ENCODE measurements at places on chromosomes 12 and 14. TPM values are rescaled to one million over a fixed set of nuclear protein-coding genes. Genes with fewer than 3 reads are reported as not detected.

TTC9 gene
- total RNA-seq, result 16.6 TPM

OR6C1 gene
- not detected for total RNA-seq

SYCP3 gene
- 0.94 TPM for total RNA-seq

DGKA gene
- 783 TPM for total RNA-seq

LMO3 gene
- not detected for total RNA-seq

SLC22A17 gene
- total RNA-seq, result 3.4 TPM

DEGS2 gene
- total RNA-seq, result 0.14 TPM

ACOT6 gene
- not detected for total RNA-seq

IAPP gene
- total RNA-seq, result not detected

SLC6A13 gene
- 0.68 TPM for total RNA-seq

KRT3 gene
- not detected for total RNA-seq

GLIPR1 gene
- total RNA-seq, result 63.3 TPM

RPGRIP1 gene
- total RNA-seq, result not detected

SELPLG gene
- 159 TPM for total RNA-seq

MAP1LC3B2 gene
- total RNA-seq, result 0.85 TPM

HOXC9 gene
- total RNA-seq, result not detected

MSI1 gene
- not detected for total RNA-seq

TM7SF3 gene
- 42.6 TPM for total RNA-seq
